Activated T-helper 9 cell treated with anti-CD3 and anti-CD28 coated beads, Interleukin-2, amount 50 U/mL, for 16 hours (primary cell): ENCODE measurements at places on chromosomes 6 and 20.

GRCh38 chr20:58224097-58224496, 4.4 kb downstream of the ANKRD60 start:
- no peak for DNase-seq

DNA sequence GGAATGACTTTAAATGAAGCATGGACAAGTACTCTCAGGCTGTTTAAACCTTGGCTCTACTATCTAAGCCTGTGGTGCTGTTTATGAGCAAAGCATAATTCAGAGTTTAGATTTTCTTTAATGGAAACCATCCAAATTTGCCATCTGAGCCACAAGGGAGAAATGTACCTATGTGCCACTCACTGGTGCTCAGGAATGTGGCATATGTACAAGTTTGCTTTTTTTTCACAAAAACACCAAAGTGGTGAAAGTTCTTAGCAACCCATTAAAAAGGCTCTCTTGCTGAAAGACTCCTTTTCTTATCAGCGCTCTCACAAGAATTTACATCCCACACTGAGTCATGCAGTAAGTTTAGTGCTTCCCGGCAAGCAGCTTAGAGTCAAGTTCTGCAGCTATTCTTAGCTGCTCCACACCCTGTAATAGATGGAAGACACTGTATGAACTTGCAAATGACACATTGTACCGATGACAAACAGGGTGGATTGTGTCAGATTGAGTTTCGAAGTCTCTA, 57.3 kb upstream of the MLIP start:
- no peak for DNase-seq

DNA sequence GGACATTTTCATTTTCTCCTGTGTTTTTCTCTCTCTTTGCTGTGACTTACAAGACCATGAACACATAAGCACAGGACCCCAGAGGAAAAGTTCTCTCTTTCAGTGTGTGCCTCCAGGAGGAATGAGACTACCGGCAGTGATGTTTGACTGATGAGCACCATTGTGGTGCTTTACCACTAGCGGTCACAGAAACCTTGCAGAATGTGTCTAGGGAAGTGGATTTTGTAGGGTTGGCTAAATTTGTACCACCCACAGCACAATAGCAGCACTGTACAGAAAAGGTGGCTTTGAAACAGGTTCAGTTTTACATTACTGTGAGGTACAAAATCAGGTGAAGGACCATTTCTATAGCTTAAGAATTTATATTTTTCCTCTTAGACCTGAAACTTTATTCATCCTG, 301.9 kb upstream of the SUPT3H start:
- DNase-seq = no peak

GRCh38 chr6:81307651-81308214, 444.7 kb downstream of the TENT5A start:
- DNase-seq = no peak

DNA sequence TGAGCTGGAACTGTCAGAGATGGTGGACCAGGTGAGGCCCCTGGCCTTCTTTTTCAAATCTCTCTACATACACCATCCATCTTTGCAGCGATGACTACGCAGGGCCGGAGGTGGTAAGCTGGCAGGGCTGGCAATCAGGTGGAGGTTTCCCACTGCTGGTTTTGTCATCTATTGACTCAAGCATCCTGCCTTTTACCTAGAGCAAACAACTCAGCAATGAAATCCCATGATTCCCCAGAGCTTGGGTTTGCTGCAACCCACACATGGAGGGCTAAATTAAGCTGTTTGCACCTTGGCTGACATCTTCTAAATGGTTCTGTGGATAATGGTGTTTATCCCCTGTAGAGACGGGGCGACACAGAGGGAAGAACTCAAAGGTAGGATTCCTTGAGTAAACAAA, 170.2 kb downstream of the SCP2D1 start:
- no peak for DNase-seq

- peak; percentile 6 for DNase-seq
Observed at GRCh38 chr20:43722153-43722505, 4.7 kb downstream of the GTSF1L start.

- no peak for DNase-seq
Observed at GRCh38 chr6:20778912-20779311, 244.7 kb downstream of the CDKAL1 start.

- no peak for DNase-seq
Observed at GRCh38 chr6:70590400-70590799, 23.7 kb downstream of the SDHAF4 start.
